ENCODE measurements at places on chromosomes 16 and 17.

GRCh38 chr17:82399601-82400101 is 18.5 kb upstream of the HEXD start:
- DNase-seq = no peak

GRCh38 chr17:68792873-68793272 is 162.3 kb downstream of the ABCA8 start:
- DNase-seq = no peak

DNA sequence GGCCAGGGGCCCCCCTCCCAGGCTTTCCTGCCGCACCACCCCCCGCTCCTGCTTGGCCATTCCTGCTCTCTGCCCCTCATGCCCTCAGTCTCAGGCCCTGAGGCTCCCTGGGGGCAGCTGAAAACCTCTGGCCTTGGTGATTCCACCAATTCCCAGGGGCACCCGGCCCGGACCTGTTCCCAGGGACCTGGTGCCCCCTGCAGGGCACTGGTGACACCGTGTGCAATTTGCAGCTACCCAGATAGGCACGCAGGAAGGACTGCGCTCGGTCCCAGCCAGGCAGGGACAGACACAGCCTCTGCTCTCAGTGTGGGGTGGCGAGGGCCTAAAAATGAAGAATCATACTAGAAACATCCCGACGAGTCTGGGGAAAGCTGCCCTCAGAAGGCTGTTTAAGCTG is 13.4 kb downstream of the WFDC1 start:
- DNase-seq = no peak

- peak; percentile 67 for DNase-seq
Measured at GRCh38 chr16:31427441-31428278, 500 bp downstream of the COX6A2 start.

DNA sequence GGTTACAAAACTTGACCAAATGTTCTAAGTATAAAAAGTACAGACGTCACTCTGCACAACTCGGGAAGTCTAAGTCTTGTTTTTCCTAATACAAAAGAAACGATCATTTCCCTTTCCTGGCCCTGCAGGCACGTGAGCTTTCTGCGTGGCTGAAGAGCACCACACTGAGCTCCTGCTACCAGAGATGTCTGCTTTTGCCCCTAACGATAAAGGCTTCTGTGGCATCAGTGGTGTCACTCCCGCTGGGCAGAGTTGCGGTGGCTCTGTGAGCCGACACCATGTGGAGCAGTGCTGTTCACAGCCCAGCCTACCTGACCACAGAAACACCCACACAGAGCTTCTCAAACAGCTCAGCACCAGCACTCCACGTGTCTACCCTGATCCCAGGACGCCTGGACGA is 20.5 kb downstream of the EMC8 start:
- DNase-seq = no peak

GRCh38 chr17:49859991-49860953 is 12.4 kb upstream of the TAC4 start:
- DNase-seq = no peak

DNA sequence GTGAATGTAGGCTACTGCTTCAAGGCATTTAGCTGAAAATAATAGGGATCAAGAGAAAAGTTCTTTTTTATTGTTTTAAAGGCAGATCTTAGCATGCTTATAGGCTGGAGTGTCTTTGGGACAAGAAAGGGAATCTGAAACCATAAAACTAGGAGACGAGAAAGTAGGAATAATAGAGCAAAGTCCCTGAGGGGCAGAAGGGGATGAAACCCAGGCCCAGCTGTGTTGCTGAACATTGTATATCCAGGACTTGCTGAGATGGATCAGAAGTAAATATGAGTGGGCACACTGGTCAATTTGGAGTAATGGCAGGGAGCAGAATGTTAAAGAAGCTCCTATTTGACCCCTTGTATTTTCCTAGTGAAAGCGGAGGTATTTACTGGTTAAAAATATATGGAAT is 9.3 kb downstream of the ZNF689 start:
- no peak for DNase-seq

DNA sequence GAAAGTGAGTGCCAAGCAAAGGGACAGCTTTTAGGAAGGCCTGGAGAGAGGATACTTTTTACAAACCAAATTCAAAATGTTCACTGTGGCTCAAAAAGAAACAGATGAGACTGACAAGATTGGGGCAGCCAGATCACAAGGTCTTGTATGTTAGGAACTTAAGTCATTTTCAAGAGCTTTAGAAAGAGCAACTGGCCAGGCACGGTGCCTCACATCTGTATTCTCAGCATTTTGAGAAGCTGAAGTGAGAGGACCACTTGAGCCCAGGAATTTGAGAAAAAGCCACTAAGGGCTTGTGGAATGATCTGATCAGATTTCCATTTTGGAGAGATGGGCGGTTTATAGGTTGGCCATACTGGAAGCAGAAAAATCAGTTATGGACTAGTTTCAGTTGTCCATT is 17.2 kb downstream of the SPAG9 start:
- no peak for DNase-seq

GRCh38 chr17:61411261-61412142 is 11.9 kb downstream of the TBX2 start:
- DNase-seq = no peak

DNA sequence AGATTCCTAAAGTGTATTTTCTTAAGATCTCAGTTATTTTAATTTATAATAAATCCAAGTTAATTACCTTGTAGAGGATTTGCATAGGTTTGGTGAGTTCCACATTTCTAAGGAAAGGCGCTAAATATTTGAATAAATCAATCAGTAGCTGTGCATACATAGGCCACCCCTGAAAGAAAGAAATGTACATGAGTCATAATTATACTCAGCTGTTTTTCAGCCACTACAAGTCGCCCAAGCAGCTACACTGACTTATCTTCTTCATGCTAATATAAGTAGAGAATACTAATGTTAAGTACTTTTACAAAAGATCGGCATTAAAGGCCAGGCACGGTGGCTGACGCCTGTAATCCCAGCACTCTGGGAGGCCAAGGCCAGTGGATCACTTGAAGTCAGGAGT is 14.9 kb downstream of the SETD6 start:
- no peak for DNase-seq
